CD8-positive, alpha-beta memory T cell (primary cell): ENCODE measurements at places on chromosomes 4 and X.

- no peak for DNase-seq
Measured at GRCh38 chrX:45011131-45011530, 138.1 kb downstream of the KDM6A start.

- DNase-seq = no peak
Measured at GRCh38 chr4:39846120-39846519, 131.6 kb downstream of the PDS5A start.

DNA sequence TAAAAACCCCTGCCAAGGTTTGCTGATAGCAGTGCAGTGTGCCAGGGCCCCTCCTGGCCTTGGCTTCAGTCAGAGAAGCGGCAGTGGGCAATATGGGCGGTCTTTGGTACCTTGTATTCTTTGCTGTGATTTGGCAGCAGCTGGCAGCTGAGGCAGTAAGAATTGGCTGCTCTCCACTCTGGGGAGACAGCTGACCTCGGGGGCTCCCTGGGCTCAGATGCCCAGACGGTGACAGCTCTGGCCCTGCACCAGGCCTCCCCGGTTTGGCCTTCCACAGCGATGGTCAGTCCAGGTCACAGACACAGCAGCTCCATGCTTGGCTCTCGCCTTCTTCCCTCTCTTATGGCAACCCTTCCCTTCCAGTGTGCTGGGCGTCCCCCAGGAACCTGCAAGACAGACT, 330.9 kb downstream of the BCOR start:
- no peak for DNase-seq

- DNase-seq = no peak
Measured at GRCh38 chrX:133608406-133608805, 193.1 kb upstream of the GPC4 start.
